ENCODE measurements at places on chromosomes 16 and 17. TPM values are rescaled to one million over a fixed set of nuclear protein-coding genes. Genes with fewer than 3 reads are reported as not detected.

DNA sequence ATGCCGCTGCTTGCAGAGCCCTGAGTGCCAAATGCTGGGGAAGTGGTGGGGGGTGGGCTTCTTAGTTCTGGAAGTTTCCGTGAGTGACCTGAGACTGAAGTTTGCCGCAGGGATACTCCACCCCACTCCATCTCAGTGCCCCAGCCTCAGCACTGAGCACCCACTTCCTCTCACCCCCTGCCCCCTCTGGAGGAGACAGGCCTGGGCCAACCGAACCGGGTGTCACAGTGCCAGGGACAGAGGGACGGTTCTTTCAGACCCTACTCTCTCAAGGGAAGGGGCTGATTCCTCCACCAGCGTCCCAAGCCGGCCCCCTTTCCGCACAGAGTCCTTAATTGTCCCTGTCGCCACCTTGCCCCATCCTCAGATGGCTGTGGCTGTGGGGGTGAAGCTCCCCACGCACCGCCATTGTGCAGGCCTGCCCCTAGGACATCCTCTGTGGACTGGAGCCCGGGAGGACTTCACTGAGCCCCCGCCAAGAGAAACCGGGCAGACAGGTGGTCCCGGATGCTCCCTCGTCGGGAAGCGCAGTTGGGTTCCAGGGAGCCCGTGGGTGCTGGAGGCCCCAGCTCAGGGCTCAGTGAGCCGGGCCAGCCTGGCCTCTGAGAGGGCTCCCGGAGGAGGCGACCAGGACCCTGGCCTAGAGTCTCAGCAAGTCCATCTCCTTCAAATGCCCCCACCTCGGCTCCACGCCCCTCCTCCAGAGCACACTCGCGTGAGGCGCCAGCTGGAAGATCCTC lies 1.6 kb upstream of the KREMEN2 start:
- H3K4me3 ChIP-seq: no peak overlapping the region
- no peak overlapping the region for H3K27ac ChIP-seq
- no peaks in the 10 kb centered on the region for H3K36me3 ChIP-seq
- peaks cover 83% of the 10 kb centered on the region for H3K27me3 ChIP-seq
- H3K4me1 ChIP-seq: peaks cover 28% of the 10 kb centered on the region
- no peak for DNase-seq

GRCh38 chr16:67115639-67116038 lies 5.9 kb downstream of the PHAF1 start:
- H3K4me3 ChIP-seq: no peak overlapping the region
- no peak for DNase-seq
- H3K36me3 ChIP-seq: peaks cover 8% of the 10 kb centered on the region
- H3K27me3 ChIP-seq: no peaks in the 10 kb centered on the region
- H3K4me1 ChIP-seq: peaks cover 10% of the 10 kb centered on the region
- H3K27ac ChIP-seq: no peak overlapping the region

GRCh38 chr17:1532836-1533602 lies 16.6 kb upstream of the INPP5K start:
- no peak overlapping the region for H3K27ac ChIP-seq
- DNase-seq: no peak
- no peaks in the 10 kb centered on the region for H3K4me1 ChIP-seq

DNA sequence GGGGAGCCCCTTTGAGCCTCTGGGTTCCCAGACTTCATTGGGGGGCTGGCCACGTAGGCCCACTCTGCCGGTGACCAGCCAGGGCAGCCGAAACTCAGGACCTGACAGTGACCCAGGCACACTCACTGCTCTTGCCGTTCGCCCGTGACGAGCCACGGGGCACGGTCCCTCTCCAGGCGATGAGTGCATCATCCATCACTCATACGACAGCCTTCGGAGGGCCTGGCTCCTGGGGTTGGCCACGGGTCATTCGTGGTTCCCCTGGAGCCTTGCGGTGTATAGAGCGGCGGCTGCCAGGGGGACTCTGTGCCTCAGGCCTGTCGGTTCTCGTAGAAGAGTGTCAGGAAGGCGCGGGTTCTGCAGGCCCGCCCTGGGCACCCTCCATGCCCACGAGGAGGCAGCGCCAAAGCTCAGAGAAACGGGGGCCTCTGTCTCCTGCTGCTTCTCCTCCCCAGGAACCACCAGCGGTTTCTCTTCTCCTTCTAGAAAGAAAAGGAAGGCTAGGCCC lies 11.2 kb upstream of the NUDT16L1 start:
- H3K27me3 ChIP-seq: no peaks in the 10 kb centered on the region
- H3K4me3 ChIP-seq: no peak overlapping the region
- peaks cover 21% of the 10 kb centered on the region for H3K4me1 ChIP-seq
- peaks cover 65% of the 10 kb centered on the region for H3K36me3 ChIP-seq
- peak; percentile 62 for DNase-seq

DNA sequence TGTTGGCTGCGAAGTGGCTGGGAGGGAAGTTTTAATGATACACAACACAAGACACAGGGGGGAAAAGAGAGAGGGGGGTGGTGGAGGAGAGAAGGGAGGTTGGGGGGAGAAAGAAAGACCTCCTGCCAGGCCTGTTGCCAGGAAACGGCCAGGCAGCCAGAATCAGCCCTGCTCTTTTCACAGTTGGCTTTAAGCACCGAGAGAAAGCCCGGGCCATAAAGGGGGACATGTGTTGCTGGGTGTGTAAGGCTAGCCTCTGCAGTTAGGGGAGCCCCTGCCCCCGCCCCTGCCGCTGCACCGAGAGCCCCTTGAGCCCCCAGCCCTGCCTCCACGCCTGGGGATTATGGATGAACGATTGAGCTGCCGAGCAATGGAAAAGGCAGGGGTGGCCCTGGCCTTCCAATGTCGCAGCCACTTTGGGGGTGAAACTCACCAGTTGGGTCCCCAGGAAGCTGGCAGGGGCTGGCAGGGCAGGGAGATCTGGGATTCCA lies 13.9 kb upstream of the WNT3 start:
- no peak overlapping the region for H3K4me3 ChIP-seq
- H3K27me3 ChIP-seq: no peaks in the 10 kb centered on the region
- no peaks in the 10 kb centered on the region for H3K36me3 ChIP-seq
- H3K27ac ChIP-seq: no peak overlapping the region
- H3K4me1 ChIP-seq: no peaks in the 10 kb centered on the region

DNA sequence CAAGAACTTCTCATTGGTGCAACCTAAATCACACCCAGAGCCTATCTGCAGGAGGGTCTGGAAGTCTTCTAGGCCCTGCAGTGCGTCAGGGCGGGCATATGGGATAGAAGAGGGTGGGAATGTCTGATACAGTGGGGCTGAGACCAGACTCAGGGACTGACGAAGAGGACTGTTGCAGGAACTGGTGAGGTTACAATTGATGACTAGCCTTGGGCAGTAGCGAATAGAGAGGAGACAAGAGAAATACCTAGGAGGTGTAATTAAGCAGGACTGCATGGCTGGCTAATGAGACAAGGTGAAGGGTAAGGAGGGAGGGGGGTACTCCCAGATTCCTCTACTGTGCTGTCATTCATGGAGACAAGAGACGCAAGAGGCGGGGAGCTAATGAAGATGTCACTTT lies 91.3 kb downstream of the WWP2 start:
- peaks cover 11% of the 10 kb centered on the region for H3K4me1 ChIP-seq
- no peak for DNase-seq
- H3K4me3 ChIP-seq: no peak overlapping the region
- no peak overlapping the region for H3K27ac ChIP-seq

- H3K27ac ChIP-seq: no peak overlapping the region
- no peaks in the 10 kb centered on the region for H3K36me3 ChIP-seq
- no peaks in the 10 kb centered on the region for H3K4me1 ChIP-seq
- DNase-seq: no peak
These were observed 85.3 kb upstream of the NSRP1 start for GRCh38 chr17:30031214-30031869.

GRCh38 chr17:76914937-76915336 lies 46.7 kb downstream of the MGAT5B start:
- no peaks in the 10 kb centered on the region for H3K4me1 ChIP-seq
- no peaks in the 10 kb centered on the region for H3K36me3 ChIP-seq
- no peak overlapping the region for H3K27ac ChIP-seq
- H3K27me3 ChIP-seq: no peaks in the 10 kb centered on the region
- H3K4me3 ChIP-seq: no peak overlapping the region

DNA sequence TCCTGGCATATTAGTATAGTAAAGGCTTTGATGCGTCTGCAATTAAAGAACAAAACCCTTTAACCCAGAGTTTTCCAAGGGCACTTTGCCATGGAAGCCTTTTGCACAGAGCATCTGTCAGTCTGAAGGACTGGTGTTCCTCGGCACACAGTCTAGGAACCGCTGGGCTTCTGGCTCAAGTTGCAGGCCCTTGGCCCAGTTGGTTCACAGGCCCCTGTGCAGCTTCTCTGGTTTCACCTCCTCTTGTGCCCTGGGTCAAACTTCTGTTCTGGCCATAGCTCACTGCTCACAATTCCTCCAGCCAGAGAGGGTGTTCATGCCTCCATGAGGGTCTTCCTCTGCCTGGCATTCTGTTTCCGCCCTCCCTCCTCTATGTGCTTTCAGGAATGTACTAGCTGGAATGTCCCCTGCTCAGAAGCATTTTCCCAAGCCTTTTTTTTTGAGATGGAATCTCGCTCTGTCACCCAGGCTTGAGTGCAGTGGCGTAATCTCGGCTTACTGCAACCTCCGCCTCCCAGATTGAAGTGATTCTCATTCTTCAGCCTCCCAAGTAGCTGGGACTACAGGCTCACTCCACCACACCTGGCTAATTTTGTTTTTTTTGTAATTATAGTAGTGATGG lies 34.5 kb upstream of the TEX2 start:
- H3K27me3 ChIP-seq: no peaks in the 10 kb centered on the region
- no peak overlapping the region for H3K27ac ChIP-seq
- H3K4me1 ChIP-seq: peaks cover 2% of the 10 kb centered on the region
- H3K36me3 ChIP-seq: no peaks in the 10 kb centered on the region

- no peaks in the 10 kb centered on the region for H3K36me3 ChIP-seq
- peak within 1 kb of the TSS; percentile 73 for H3K4me3 ChIP-seq
- peaks cover 74% of the 10 kb centered on the region for H3K4me1 ChIP-seq
- no peaks in the 10 kb centered on the region for H3K27me3 ChIP-seq
- peak; percentile 93 for DNase-seq
These were observed at the start of gene MTSS2 for GRCh38 chr16:70685938-70686375. MTSS2 (minus strand) TSS chr16:70686053; CDS start chr16:70685791, 262 bp downstream.

GRCh38 chr16:6852643-6853225 lies 479.9 kb upstream of the RBFOX1 start:
- no peaks in the 10 kb centered on the region for H3K36me3 ChIP-seq
- no peaks in the 10 kb centered on the region for H3K4me1 ChIP-seq
- no peak for DNase-seq
- no peak overlapping the region for H3K27ac ChIP-seq
- no peak overlapping the region for H3K4me3 ChIP-seq
- no peaks in the 10 kb centered on the region for H3K27me3 ChIP-seq

DNA sequence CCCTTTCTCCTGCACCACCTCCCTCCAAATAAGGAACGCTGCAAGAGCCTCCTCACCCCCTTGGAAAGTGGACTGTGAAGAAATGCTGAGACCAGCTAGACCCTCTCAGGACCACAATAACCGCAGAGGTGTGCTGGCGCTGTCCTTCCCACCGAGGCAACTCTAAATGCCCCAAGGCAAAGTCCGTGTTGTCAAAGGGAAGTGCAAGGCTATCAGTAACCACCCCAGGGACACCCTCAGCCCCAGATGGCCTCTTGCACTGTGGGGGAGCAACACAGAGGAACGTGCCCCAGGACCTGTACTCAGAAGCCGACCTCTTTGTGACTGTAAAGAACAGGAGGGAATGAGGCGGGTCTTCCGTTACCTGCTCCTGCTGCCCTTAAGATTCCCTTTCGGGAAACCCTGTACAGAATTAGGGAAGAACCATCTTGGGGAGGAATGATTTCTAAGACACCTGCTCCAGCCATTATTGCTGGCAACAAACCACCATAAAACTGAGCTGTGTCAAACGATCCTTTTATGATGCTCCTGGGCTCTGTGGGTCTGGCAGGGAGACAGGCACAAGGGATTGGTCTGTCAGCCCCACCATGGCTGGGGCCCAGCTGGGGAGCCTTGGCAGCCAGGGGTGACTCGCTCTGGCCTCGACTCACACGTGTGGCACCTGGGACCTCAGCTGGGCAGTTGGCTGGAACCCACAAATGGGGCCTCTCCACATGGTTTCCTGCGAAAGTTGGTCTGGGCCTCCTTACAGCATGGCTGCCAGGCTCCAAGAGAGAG lies 14.6 kb upstream of the MED9 start:
- no peak overlapping the region for H3K4me3 ChIP-seq
- H3K27me3 ChIP-seq: no peaks in the 10 kb centered on the region
- H3K36me3 ChIP-seq: no peaks in the 10 kb centered on the region
- H3K27ac ChIP-seq: no peak overlapping the region
- no peak for DNase-seq

DNA sequence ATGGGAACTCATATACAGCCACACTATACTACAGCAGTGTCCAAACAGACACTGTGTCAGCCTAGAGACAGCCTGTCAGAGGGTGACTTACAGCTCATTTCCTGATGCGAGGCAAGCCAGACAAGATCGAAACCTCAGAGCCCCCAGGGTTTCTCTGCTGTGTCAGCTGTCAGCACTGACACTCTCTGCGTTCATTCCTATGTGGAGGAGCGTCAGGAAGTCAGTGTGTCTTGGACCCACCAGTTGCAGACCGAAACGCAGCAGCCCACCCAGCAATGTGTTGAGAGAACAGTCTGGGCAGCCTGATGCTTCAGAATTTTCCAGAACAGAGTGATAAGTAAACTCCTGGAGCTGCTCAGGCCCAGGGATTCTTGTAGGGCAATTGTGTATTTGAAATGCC lies 20.6 kb upstream of the MAPT start:
- H3K36me3 ChIP-seq: no peaks in the 10 kb centered on the region
- no peak for DNase-seq
- no peak overlapping the region for H3K4me3 ChIP-seq
- no peak overlapping the region for H3K27ac ChIP-seq
- H3K27me3 ChIP-seq: peaks cover 10% of the 10 kb centered on the region

- no peak overlapping the region for H3K27ac ChIP-seq
- no peak overlapping the region for H3K4me3 ChIP-seq
- H3K27me3 ChIP-seq: peaks cover 20% of the 10 kb centered on the region
- peaks cover 1% of the 10 kb centered on the region for H3K4me1 ChIP-seq
- DNase-seq: no peak
- peaks cover 12% of the 10 kb centered on the region for H3K36me3 ChIP-seq
These were observed 18.7 kb downstream of the UTS2R start for GRCh38 chr17:82390015-82390859.

DNA sequence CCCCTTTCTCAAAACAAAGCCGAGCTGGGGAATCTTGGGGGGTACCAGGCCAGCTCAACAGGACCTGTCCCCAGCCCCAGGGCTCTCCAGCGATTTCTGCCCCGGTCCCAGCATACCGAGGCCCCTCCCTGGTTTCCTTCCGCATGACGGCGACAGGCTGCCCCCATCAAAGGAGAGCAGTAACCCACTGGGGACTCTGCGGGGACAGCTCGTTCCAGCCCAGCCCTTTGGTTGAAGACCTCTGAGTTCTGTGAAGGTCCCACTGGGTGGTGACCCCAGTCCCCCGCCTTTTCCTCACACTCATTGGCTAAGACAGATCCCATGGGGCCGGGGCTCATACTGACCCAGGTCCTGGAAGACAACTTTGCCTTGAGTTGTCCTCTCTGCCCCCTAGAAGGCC lies 4.1 kb downstream of the SMTNL2 start:
- peak overlapping the region; percentile 42 for H3K27ac ChIP-seq
- DNase-seq: peak; percentile 59
- peaks cover 21% of the 10 kb centered on the region for H3K27me3 ChIP-seq
- H3K4me3 ChIP-seq: no peak overlapping the region
- peaks cover 19% of the 10 kb centered on the region for H3K4me1 ChIP-seq

Gene KRT9
- not detected for total RNA-seq

Gene CLEC10A
- total RNA-seq: 12.6 TPM

Gene PRSS21
- 17.1 TPM for total RNA-seq

Gene GDPD1
- 3.9 TPM for total RNA-seq

Gene ACSM2A
- not detected for total RNA-seq

Gene TMEM107
- 9.3 TPM for total RNA-seq

Gene ZNF768
- total RNA-seq: 25.8 TPM

Gene TEKT1
- total RNA-seq: not detected

Gene MARCHF10
- total RNA-seq: not detected

Gene HIGD1B
- 36.4 TPM for total RNA-seq

Gene KIF18B
- 0.32 TPM for total RNA-seq

Gene TEKT3
- not detected for total RNA-seq

Gene C17orf50
- total RNA-seq: not detected

Gene SLC52A1
- total RNA-seq: 0.26 TPM

Gene SYT17
- 13.7 TPM for total RNA-seq

Gene KRTAP16-1
- not detected for total RNA-seq

Data from upper lobe of right lung (tissue), 1 donor.